GM13976 (cell line): ENCODE measurements at places on chromosomes 4 and X.

- no peak for DNase-seq
Observed at GRCh38 chrX:13043138-13043537, 1.3 kb downstream of the FAM9C start.

DNA sequence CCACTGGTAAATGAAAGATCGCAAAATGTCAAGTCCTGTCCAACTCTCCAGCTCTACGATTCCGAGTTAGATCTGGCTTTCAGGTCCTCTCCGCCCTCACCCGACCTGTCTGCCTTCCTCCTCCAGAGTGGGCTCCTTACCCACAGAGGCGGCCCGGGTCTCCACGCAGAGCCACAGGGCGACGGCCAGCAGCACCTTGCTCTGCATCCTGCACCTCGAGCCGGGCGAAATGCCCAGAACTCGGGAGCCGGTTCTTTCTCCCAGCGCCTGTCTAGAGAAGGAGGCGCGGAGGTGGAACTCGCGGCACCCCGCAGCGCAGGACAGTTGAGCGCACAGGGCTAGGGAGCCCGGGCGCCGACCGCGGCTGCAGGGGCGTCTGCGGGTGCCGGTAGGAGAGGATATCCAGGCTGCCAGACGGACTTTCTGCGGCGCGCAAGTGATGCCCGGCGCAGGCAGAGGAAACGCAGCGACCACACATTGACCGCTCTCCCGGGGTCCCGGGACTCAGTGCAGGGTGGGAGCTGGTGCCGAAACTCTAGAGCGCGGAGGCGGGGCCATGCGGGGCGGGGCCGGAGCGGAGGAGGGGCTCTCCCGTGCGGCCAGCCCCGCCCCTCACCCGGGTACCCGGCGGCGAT is at the start of gene KDR:
Gene KDR (minus strand): TSS at position 509 of the 635 bp plus-strand sequence. CDS start 302 bp downstream, at position 207.
- no peak for DNase-seq

GRCh38 chr4:6705646-6706045 is 4.0 kb downstream of the MRFAP1L1 start:
- DNase-seq, result no peak

DNA sequence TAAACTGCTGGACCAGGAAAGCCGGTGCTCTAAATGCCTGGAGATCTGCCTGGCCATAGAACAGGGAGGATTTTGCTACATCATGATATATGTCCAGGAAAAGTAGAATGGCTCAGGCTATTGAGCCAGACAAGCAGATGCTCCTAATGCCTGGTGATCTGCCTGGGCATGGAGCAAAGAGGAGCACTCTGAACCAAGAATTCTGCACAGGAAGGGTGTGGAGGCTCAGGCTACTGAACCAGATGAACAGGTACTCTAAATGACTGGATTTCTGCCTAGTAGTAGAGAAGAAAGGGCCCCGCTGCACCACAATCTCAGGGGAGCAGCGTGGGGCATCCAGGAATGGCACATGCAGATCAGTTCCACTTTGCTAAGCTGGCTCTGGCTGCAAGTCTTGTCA is 607.9 kb downstream of the ANKRD50 start:
- DNase-seq, result no peak

DNA sequence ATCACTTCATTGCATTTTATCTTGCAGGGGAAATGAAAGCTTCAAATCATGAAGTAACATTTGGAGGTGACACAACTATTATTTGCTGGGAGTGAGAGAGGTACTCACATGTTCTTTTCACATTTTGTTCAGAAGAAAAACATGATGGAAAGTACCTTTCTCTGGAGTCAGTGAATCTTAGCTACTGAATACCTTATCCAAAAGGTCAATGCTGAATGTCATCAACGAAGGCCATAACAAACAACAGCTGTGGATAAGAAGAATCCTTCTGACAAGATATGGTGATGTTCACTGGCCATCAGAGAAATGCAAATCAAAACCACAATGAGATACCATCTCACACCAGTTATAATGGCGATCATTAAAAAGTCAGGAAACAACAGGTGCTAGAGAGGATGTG is 36.5 kb upstream of the NUDT10 start:
- no peak for DNase-seq

DNA sequence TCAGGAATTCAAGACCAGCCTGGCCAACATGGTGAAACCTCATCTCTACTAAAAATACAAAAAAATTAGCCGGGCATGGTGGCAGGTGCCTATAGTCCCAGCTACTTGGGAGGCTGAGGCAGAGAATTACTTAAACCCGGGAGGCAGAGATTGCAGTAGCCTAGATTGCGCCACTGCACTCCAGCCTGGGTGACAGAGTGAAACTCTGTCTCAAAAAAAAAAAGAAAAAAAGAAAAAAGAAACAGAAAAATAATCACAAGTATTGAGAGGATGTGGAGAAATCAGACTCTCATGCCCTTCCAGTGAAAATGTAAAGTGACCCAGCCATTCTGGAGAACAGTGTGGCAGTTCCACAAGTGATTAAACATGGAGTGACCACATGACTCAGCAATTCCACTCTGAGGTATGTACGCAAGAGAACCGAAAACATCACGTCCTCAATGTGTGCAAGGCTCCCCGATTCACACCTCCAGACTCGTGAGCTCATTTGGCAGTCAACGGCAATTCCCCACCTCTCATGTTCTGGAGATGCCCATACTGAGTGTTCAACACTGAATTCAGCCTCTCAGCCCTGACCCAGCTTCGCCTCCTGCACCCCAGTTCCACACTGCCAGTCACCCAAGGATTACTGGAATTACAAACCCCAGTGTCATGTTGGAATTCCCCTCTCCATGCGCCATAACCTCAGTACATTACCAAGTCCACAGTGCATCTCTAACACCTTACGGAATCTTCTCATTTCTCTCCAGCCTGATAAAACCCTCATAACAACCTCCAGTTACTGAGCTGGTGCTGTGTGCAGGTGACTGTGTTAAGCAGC is 21.1 kb downstream of the ACOX3 start:
- DNase-seq, result peak; percentile 74

DNA sequence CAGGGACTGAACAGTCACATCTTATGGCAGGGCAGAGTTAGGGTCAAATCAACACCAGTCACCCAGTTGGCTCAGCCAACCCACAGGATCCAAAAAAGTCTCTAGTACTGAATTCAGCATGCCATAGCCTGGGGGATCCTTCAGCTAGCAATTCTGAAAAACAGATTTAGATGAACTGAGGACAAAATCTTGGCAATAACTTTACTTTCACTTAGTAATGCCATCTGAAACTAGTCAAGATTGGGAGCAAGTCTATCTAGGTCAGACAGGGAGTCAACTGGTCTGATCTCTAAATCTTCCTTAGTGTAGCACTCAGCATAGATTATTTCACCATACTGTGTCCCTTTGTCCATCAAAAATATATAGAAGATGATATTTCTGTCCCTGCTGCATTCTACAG is 76.0 kb downstream of the HHIP start:
- DNase-seq, result no peak

DNA sequence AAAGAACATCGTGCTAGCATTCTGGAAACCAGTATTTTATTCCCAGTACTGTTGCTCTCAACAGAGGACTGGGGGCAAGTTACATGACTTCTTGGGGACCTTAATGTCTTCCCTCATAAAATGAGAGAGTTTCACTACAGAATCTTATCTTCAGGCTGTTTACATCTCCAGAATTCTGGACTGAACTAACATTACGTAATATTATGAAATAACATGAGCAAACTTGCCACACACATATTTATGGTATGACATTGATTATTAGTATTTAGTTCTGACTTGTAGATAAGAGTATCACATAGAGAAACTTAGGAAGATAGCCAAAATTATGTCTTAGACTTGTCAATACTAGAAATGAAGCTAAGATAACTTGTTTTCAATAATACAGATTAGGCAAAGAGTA is 68.0 kb downstream of the NFKB1 start:
- no peak for DNase-seq

DNA sequence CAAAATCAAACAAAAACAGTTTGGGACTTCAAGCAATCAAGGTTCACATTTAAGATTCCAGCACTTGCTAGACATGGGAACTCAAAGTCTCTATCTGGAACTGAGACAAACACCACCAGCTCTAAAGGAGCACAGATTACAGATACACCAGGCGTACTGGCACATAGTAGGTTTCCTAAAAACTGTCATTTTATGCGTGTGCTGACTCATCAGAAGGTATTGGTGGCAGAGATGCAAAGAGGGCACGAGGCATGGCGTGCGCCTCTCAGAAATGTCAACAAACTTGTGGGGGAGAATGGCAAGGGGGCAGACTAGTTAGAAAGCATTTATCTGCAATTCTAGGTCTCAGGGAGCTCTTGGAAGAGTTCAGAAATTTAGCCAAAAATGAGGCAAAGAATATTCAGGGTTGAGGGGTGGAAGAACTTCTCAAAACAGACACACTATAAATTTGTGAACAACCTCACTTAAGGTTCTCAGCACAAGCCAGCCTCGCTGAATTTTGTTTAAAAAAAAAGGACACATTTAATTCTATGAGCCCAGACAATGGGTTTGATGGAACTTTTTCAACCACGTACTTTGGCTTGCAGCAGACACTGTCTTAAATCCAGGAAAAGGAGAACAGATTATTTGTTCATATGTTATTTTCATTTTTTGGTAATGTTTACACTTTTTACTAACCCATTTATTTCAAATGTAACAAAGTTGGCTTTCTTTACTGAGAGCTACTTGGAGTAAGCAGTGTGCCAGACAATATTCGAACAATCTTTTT is 100.0 kb downstream of the SHISA3 start:
- DNase-seq, result no peak

DNA sequence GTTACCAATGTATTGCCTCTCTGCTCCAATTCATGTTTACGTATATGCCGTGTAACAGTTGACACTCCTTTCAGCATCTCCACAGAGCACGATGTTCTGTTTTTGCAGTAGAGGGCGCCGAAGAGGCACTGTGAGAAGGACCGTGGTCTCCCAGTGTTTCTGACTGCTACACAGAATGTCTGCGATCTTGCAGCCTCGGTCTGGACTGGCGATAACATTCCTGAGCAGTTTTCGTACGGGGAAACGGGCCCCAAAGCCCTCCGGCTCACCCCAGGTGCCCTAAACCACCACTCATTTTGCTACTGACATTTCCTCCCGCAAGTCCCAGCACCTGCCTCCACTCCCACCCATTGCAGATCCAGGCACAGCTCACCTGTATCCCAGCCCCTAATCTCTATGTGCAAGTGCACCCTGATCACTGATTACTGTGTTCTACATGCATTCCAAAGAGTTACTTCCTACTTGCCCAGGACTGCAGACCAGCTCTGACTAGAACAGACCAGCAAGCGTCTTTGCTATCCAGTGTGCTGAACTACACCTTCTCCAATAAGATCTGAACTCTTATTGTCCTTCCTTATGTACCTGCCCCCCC is 12.4 kb upstream of the NFXL1 start:
- peak; percentile 50 for DNase-seq

GRCh38 chr4:40686081-40686913 is 56.6 kb upstream of the RBM47 start:
- no peak for DNase-seq

DNA sequence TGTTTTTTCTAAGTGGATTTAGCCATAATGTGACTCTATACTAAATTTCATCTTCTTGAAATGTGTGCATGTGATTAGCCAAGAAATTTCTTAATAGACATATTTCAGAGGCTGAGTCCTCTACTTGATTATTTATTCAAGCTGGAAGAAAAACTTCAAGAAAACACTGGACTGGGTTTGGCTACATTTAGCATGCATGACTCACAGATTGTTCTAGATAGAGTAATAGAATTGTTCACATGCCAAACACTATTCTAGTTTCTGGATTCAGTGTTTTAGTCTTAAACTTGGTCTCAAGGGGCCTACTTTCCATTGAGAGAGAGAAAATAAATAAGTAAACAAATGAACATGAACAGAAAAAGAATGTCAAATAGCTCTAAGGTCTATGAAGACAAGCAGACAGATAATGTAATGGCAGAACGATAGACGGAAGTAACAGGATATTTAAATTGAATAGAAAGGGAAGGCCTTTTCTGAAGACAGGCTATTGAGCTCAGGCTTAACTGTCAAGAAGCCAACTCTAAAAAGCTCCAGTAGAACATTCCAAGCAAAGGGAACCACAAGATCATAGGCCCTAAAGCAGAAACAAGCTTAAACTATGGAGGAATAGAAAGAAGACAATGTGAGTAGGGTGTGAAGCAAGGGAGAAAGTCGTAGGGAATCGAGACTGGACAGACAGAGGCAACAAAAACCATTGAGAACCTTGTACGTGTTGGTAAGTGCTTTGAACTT is 104.6 kb downstream of the TMEM144 start:
- no peak for DNase-seq

DNA sequence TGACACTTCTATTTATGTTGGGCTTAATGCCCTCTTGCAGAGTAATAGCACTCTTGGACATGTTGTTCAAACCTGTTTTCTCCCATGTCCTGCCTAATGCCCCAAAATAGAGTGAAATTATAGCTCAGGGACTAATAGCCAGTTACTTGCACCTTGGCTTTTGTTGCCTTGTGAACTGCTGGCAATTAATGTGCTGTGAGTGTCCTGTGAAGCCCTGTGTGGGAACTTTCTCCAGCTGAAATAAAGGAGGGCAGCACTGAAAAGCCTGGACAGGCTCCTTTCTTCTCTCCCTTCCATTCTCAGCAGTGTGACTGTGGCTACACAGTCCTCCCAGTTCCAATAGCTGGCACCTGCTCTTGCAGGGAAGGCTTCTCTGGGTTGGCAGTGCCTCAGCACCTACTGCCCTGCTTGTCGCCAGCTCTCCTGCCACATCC is 72.4 kb downstream of the DCLK2 start:
- DNase-seq, result no peak

DNA sequence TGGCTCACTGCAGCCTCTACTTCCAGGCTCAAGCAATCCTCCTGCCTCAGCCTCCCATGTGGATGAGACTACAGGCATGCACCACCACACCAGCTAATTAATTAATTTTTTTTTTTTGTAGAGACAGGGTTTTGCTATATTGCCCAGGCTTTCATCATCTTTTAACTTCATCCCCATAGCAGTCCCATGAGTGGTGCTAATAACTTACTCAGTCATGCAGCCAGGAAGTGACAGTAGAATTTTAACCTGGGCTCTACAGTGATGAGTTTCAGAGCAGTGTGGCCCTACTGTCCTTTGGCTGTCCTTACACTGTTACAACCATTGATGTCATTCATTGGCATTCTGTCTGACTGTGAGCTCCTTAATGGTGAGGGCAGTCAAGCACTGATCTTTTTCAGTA is 3.9 kb upstream of the OCIAD2 start:
- DNase-seq, result no peak
